ENCODE measurements at places on chromosomes 6 and 20.

- no peak for DNase-seq
Measured at GRCh38 chr6:35879151-35879550, 41.7 kb downstream of the SRPK1 start.

- no peak for DNase-seq
Measured at GRCh38 chr6:9623985-9624384, 790.9 kb downstream of the TFAP2A start.

DNA sequence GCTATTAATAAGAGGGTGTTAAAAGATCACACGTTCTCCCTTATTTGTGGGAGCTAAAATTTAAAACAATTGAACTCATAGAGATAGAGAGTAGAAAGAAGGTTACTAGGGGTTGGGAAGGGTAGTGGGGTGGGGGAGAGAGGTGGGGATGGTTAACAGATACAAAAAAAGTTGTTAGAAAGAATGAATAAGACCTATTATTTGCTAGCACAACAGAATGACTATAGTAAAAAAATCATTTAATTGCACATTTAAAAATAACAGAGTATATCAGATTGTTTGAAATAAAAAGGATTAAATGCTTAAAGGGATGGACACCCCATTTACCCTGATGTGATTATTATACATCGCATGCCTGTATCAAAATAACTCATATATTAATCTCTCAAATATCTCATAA, 43.3 kb upstream of the STMND1 start:
- no peak for DNase-seq

DNA sequence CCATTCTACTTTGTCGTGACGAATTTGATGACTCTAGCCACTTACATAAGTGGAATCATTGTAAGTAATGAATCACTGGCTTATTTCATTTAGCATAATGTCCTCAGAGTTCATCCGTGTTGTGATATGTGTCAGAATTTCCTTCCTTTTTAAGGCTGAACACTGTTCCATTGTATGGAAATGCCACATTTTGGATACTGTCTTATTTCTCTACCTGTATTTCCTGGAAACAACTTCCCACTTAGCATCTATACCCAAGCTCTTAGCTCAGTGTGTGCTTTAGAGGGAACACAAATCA, 28.8 kb upstream of the GGTLC1 start:
- no peak for DNase-seq

DNA sequence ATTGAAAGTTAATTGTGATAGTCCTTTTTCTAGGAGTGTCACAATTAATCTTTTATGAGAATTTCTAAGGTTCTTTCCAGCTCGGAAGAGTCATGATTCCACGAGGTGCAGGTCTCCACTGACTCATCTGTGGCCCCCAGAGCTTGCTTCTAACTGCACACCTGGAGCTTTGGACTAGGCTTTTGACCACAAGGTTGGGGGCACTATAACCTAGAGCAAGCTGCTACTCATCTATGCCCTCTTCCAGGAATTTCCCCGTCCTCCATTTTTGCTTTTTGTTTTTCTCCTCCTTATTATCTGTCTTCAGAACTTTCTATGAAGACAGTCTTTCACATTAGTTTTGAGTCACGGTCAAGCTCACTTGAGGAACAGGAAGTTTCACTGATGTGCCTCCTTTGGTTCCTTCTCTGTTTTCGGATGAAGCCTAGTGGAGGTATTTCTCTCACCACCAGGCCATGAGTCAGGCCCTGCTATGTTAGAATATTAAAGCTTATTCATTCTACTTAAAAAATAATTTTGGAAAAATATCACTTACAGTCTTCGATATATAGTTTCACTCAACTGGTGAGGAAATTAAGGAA, 119.2 kb upstream of the INSM1 start:
- DNase-seq, result no peak

DNA sequence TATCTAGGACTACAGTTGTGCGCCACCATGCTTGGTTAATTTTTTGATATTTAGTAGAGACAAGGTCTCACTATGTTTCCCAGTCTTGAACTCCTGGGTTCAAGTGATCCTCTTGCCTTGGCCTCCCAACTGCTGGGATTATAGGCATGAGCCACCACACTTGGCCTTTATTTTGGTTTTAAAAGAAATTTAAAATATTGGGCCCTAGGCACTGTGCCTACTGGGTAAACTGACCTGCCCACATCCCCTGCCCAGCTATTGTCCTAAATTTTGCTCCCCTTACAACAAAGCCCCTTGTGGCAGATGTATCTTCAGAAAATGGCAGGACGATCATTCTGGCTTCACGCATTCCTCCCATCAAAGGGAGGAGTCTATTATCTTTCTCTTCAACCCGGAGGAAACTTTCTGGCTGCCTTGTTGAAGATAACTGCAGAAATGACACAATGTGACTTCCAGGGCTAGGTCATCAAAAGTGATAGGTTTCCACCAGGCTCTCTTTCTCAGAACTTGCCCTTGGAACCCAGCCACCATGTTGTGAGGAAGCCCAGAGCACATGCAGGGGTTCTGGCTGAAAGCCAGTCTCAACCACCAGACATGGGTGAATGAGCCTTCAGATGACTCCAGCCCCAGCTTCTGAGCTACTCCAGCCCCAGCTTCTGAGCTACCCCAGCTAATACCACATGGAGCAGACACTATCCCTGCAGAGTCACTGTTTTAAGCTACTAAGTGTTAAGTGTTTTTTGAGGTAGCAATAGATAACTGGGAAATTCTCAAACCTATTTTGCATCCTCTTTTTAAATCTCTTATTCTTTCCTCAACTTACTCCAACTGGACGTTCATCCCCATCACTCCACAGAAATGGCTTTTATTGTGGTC, 4.6 kb upstream of the GUCA1B start:
- DNase-seq, result no peak

GRCh38 chr6:154433477-154434241, 76.8 kb downstream of the CNKSR3 start:
- DNase-seq, result no peak

DNA sequence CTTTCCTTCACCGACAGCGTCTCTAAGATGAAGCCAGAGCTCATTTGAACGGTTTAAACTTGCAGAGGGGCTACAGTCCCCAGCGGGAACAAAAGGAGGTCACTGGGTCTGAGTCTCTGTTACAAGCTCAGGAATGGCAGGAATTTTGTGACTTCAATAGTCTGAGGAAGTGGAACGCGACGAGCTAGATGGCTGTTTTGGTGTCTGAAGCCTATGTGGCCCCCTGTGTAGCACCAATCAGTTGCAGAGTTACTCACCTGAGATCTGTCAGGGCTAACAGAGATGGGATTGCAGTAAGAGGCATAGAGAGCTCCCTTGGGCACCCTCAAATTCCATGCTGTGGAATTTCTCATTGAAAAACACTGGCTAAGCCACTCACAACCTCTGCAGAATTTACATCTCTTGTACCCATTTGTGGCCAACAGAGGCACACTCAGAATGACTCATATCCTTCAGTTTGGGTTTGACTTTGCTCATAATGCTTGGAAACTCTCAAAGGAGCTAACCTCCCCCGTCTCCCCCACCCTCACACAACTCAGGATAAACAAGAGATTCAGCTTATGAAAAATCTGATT, 7.1 kb upstream of the TCP11 start:
- no peak for DNase-seq

GRCh38 chr20:5680192-5680591, 70.0 kb upstream of the SHLD1 start:
- no peak for DNase-seq

- DNase-seq, result peak; percentile 37
Measured at GRCh38 chr6:142871910-142872331, 73.1 kb downstream of the HIVEP2 start.

- no peak for DNase-seq
Measured at GRCh38 chr6:127349980-127350379, 6.6 kb upstream of the ECHDC1 start.

DNA sequence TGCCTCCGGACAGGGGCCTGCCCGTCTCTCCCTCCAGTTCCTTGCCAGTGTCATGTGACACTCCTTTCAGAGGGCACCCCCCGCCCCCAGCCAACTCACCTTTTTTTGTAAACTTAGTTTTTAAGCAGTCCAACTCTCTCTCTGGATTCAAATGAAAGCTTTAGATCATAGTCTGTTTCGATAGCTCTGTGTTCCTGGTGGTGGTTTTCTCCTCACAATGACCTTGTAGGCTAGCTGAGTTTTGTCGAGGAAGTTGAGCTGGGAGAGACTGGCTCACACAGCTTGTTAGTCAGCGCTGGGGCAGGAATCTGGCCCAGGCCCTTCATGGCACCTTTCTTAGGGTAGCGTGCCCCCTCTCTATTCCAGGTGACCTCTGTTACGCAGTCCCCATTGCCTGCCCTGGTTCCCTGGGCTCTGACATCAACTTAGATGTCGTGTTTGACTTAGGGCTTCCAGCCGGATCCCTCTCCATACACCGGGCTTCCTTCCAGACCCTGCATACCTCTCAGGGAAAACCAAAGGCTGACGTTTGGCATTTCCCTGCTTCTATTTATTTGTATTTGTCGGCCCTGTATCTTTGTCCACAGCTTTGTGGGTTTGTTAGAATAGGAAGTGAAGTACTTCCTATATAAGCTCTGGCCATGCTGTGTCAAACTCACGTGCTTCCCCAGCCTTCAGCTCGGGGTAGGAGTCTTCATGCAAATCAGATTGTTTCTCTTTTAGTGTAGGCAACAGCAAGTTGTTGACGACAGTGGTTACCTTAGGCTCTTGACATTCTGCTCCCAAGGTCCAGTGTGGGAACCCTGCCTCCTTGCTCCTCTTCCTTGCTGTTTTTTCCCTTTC, 12.7 kb downstream of the IGF2R start:
- DNase-seq, result no peak

GRCh38 chr20:3653921-3654320, 9.3 kb downstream of the GFRA4 start:
- DNase-seq, result no peak

- DNase-seq, result no peak
Measured at GRCh38 chr6:71582820-71583219, 294.2 kb downstream of the OGFRL1 start.

DNA sequence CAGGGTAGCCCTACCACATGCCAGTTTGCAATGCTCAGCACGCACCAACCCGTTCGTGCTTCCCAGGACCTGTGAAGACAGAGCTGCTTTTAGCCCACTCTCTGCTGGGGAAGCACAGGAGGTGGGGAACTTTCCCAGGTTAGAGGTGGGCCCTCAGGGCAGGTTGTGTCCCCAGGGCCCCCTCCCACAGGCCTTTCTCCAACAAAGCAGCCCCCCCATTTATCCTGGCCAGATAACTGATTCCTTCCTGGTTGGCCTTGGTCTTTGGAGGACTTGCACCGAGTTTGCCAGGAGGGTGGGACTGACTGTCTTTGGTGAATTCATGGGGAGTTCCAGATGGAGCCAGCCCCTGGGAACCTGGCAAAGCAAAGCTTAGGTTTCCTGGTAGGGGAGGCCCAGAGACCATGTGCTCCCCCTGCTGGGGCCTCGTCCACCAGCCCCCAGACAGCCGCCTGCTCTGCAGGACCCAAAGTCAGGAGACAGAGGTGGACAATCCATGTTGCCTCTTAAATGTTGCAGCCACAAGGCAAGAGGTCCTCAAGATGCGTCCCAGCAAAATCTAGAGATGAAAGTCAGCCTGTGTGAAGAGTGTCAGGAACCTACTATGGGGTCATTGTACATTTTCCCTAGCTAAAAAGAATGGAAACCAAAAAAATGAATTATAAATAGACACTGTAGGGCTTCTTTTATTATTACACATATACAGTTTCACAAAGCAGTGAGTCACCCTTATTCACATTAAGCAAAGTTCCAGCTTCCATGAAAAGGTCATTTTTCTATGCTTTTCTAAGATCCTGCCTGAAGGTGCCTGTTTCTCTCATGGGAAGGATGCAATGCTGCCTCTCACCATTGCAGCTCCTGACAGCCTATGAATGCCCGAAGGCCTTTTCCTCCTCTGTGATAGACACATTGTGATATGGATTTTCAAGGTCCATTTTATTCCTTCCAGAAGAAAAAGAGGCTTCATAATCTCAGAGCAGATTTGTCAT, 497.8 kb downstream of the PREX1 start:
- no peak for DNase-seq

- DNase-seq, result no peak
Measured at GRCh38 chr6:117237561-117237960, 27.8 kb upstream of the VGLL2 start.

- DNase-seq, result no peak
Measured at GRCh38 chr20:24685736-24686135, 216.3 kb downstream of the SYNDIG1 start.

DNA sequence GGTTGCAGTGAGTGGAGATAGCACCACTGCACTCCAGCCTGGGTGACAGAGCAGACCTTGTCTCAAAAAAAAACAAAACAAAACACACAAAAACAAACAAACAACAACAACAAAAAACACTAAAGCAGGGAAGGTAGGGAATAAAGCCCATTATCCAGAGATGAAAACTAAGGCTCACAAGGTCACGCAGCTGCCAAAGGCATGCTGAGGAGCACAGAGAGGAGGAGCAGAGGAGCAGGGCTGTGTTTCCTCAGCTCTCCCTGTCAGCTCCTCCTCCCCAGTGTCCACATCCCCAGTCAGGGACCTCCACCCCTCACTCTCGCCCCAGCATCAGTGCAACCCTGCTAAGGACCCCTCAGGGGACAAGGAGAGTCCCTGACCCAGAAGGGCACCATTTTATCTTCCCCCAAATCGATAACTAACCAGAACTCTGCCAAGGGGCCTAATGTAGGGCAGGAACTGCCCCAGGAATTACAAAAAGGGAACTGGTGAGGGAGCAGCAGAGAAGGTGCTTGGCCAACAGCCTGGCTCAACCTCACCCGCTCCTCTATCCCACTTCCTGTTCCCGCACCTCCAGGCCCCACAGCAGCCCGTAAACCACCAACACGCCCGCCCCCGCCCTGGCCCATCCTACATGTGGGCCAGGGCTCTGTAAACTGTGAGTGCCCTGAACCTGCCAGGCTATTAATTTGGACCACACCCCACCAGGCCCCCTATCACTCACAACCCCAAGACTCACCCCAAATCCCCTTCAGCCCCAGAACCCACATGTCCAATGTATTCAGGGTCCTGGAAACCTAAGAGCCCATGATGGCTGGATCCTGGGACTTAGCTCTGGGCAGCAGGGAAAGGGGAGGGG, 9.0 kb downstream of the TEAD3 start:
- DNase-seq, result no peak

- no peak for DNase-seq
Measured at GRCh38 chr6:136250686-136251008, 536 bp upstream of the MTFR2 start.

GRCh38 chr6:131995917-131996316, 44.7 kb upstream of the CCN2 start:
- no peak for DNase-seq
